IMR-90 (cell line): ENCODE measurements at places on chromosomes 12 and 14. TPM values are rescaled to one million over a fixed set of nuclear protein-coding genes. Genes with fewer than 3 reads are reported as not detected.

PROX2 gene
- not detected in 2 replicates for total RNA-seq

DNA sequence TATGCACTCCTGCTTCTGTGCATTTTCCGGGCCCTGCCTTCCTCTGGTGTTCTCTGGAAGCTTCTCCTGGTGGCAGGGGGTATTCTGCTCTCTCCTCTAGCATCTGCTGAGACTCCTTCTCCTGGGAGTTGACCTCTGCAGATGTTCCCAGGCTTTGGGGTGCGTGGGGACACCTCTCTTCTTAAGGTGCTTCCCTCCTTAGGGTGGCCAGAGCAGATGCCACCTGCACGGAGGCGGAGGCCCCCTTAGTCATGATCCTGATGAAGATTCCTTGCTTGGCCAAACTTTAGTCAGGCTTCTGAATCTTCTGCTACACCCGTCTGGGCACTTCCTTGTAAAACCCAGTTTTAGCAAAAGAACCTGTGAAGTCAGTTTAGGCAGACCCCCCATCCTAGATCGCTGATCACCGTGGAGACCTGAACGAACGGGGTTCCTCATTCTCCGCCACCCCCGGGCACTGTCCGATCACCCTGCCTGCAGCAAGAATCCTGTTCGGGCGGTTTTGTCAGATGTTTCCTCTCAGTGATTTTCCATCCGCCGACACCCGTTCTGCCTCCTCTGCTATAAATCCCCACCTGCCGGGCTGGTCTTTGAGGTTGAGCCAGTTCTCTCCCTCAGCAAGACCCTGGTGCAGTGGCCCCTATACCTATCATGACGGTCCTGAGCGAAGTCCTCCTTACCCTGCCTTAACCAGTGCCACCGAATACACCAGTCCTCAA is 111.9 kb downstream of the CALM1 start:
- DNase-seq, result no peak

DNA sequence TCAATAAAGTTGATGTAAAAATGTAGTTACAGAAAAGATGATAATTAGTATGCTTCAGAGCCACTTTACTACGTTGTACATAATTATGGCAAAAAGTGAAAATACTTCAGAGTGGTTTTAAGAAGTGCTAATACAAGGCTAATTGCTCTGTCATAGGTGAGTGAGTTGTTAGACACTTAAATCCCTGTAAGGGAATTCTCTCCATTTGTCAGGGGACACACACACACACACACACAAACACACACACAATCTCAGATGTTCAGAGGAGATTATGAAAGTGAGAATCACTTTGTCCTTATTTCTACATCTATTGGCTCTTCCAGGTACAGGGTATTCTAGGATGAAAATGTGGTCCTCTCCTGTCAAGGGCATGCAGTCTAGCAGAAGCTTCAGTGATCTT is 208.3 kb upstream of the PELI2 start:
- DNase-seq, result no peak

DNA sequence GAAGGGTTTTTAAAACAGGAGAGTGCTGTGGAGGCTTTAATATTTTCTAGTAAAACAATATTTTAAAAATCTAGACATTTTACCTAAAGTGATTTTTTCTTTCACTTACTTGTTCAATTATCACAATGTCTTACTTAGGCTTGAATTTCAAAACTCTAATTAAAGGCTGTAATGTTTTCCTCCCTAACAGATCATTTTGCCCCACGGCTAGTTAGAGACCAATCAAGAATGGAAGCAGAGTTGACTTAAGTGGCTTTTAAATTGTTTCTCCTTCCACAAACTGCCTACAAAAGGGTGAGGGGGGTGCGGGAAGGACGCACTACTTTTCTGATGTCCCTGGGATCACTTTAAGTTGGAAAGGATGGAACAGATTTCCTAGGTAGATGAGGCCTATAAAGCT is 9.5 kb upstream of the CFL2 start:
- DNase-seq, result no peak

DNA sequence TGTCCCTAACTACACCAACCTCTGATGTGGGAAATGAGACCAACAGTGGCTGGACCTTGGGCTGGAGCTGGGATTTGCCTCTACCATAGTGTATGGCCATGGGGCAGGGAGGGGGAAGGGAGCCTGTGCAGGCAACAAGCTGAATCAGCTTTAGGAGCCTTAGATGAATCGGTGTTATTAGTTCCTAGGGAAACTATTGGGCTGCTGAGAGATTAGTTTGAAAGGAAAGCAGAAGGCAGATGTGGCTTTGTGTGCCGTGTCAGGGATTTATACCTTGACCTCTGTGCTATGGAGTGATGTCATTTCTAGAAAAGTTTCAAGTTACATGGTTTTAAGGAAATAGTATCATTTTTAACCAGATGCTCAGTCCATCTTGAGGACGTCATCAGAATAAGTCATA is 19.5 kb upstream of the GAS2L3 start:
- DNase-seq, result peak; percentile 73

SRRM4 gene
- not detected in 2 replicates for total RNA-seq

DNA sequence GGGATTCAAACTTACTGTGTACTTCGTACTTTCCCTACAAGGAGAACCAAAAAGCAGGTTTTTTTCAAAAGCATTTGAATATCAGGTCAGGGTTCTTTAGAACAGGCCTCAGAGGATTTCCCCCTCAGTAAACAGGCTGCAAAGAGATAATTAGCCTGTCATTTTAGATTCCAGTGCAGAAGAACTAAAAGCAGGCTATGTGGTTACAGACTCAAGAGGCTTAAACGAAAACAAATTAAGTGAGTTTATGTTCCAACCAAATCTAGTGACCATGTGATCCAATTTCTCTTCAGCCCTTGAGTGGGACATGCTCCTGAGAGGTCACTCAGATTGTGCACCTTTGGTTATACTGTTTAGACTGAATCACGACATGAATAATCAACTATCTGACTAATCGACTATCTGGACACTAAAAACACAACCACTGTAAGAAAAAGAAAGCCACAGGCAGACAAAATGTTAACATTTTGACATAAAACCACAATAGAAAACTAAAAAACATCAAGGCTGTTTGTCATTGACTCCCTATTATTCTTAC is 4.5 kb downstream of the TMED8 start:
- DNase-seq, result peak; percentile 88

DNA sequence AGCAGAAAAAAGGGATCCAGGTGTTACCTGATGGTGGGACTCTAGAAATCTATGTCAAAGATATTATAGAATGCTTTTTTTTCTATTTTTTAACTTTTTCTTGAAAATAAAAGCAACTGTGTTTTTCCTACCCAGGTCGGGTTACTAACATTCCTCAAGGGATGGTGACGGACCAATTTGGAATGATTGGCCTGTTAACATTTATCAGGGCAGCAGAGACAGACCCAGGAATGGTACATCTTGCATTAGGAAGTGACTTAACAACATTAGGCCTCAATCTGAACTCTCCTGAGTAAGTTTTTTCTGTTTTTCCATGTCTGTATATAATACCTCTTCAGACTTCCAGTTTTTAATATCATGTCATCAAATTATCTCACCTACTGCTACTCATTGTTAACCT is 27.6 kb upstream of the KCNMB4 start:
- DNase-seq, result peak; percentile 23

DNA sequence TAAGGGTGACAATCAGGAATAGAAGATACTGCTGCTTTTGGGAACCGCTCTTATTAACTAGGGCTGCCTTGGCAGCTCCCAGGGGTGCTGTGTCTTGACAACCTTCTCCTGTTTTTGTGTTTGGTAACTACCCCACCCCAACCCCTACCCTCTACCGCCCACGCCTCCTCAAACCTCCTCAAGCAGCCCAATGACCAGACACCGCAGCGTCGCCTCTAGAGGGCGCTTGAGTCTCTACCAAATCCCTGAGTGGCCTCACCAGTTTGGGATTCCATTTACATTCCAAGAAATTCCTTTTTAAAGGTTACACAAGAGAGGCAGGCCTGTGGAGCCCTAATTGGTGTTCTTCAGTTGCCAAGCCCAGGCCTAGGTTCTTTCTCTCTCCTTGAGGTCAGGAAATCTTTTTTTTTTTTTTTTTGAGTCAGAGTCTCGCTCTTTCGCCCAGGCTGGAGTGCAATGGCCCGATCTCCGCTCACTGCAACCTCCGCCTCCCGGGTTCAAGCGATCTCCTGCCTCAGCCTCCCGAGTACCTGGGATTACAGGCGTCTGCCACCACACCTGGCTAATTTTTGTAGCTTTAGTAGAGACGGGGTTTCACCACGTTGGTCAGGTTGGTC is 72.4 kb upstream of the USP44 start:
- DNase-seq, result peak; percentile 89

- no peak for DNase-seq
These were observed 55.5 kb downstream of the ZNF664 start for GRCh38 chr12:124028555-124028925.

TSPAN19 gene
- not detected in 2 replicates for total RNA-seq
